Activated naive CD8-positive, alpha-beta T cell treated with anti-CD3 and anti-CD28 coated beads for 36 hours (primary cell): ENCODE measurements at places on chromosomes 1 and 21.
A peak's percentile ranks its signal among the peaks of the same experiment; 100 is the strongest.

GRCh38 chr1:59179673-59180072 lies 117.2 kb upstream of the FGGY start:
- no peak for DNase-seq

- DNase-seq, result no peak
These were observed 19.6 kb upstream of the CLCA4 start for GRCh38 chr1:86527306-86527705.

GRCh38 chr1:243449373-243449772 lies 193.5 kb downstream of the SDCCAG8 start:
- no peak for DNase-seq

- no peak for DNase-seq
These were observed 27.9 kb upstream of the NPL start for GRCh38 chr1:182761396-182762395.

DNA sequence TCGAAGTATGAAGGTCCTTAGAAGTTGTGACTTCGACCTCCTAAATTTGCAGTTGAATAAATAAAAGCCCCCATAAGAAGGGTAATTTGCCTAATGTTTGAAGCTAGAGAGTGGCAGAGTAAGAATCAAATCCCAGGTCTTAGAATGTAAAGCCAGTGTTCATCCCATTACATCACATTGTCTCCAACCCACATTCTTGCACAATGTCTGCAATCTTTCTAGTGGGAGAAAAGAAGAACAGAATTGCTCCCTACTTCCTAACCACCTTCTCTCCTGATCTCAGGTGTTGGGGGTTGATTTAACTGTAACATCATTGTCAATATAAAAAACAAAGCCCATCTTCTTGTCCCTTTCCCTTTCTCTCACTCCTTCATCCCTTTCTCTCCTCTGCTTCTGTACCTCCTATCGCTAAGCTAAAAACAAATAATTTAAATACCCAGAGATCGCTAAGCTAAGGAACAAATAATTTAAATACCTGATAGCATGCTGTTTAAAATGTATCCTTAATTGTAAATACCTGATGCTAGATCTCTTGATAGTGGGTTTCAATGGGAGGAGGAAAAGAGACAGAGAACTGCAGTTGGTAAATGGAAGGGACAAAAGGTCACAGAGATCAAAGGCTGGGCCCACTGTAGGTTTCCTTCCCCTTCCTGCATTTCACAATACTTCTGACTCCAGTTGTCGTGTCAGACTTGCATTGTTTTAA lies 32.1 kb upstream of the CCDC190 start:
- DNase-seq, result no peak

GRCh38 chr1:12163210-12163609 lies 3.6 kb upstream of the TNFRSF1B start:
- no peak for DNase-seq

DNA sequence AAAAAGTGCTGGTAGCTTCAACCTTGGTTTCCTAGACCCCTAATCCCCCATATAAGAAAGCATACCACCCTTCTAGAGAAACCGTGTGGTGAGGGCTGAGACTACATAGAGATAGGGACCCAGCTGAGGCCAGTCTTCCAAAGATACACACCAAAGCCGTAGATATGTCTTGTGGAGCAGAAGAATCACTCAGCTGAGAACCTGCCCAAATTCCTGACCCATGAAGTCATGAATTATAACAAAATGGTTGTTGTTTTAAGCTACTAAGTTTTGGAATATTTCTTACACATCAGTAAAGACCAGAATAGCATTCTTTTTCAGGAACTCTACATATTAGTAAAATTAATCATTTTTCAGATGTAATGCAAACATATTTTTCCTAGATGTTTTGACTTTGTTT lies 3.3 kb upstream of the SNRPE start:
- no peak for DNase-seq

- DNase-seq, result peak; percentile 23
These were observed 2.3 kb downstream of the SPEN start for GRCh38 chr1:15849775-15850324.

- DNase-seq, result peak; percentile 60
These were observed 76.3 kb downstream of the MORN1 start for GRCh38 chr1:2314803-2315673.

DNA sequence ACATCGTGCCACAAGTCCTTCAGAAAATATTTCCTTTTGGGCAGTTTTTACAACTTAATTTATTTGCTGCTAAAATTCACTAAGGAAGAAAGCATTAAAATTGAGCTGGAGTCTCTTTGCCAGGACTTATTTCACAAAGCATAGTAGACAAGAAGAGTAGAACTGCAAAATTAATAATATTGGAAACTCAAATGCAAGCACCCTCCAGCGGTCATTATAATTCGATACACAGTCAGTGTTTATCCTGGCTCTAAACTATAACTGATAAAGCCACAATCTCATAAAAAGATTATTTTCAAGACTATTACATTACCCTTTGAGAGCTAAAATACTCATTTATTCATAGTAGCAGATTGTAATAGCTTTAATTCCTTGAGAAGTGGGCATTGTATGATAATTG lies 655.4 kb downstream of the RWDD3 start:
- no peak for DNase-seq

- no peak for DNase-seq
These were observed 53.9 kb downstream of the MEGF6 start for GRCh38 chr1:3557366-3557765.

DNA sequence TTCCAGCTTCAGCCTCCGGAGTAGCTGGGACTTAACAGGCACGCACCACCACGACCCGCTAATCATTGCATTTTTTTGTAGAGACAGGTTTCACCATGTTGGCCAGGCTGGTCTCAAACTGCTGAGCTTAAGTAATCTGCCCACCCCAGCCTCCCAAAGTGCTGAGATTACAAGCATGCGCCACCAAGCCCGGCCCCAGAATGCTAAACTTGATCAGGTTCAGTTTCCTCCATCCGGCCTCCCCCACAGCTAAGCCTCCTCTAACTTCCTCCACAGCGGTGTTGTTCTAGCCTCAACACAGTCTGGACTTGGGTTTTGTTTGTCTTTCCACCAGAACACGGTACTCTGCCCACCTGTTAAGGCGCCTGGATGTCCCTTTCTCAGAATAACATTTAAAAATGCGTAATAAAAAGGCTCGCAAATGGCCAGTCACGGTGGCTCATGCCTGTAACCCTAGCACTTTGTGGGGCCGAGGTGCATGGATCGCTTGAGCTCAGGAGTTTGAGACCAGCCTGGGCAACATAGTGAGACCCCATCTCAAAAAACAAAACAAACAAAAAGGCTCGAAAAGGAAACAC lies 2.4 kb downstream of the PARP1 start:
- DNase-seq, result no peak

DNA sequence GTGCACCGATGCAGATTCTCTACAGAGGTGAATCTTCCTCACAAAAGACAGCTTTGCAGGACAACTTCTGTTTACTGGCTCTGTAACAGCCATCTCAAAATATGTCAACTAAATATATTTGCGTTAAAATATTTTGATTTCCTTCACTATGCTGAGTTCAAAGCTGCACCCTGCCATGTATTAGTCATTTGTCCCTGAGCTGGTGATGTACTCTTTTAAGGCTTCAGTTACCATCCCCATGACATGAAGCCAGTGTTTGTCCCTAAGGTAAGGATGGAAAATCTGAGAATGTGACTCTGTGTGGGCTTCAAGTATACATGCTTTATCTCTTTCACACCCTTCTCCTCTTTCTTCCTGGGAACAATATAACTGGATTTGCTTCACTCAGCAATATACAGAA lies 70.2 kb upstream of the BTG3 start:
- DNase-seq, result no peak

DNA sequence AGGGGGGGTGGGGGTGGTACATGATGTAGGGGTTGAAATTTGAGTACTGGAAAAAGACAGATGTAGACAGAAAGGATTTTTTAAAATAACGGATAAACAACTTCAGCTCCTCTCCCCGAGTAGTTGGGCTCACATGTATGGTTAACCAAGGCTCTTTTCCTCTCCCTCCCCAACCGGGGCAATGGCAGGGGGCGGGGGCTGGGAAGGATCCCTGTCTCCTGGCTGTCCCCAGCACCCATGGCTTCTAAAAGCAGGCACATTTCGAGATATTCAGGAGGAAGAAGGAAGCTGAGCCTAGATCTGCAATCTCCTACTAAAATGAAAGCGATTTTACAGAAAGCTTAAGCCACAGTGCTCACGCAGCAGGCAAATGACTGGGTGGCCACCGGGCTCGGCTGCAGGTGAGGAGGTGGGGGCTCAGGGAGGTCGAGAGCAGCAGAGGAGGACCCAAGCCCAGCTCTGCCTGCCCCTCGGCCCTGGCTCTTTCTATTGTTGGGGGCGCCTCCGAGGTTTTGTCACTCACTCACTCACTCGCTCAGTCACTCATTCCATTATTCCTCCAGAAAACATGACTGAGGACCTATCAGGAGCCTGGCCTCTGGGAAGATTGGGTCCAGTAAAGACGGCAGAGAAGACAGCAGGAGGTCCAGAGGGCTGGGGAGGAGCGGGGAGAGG lies 573.3 kb downstream of the PTPRU start:
- DNase-seq, result no peak

- DNase-seq, result no peak
These were observed 5.2 kb downstream of the RPL5 start for GRCh38 chr1:92837062-92837461.

GRCh38 chr1:234702342-234703000 lies 92.5 kb upstream of the IRF2BP2 start:
- DNase-seq, result no peak

GRCh38 chr1:207919523-207920170 lies 8.7 kb upstream of the CD34 start:
- DNase-seq, result no peak

DNA sequence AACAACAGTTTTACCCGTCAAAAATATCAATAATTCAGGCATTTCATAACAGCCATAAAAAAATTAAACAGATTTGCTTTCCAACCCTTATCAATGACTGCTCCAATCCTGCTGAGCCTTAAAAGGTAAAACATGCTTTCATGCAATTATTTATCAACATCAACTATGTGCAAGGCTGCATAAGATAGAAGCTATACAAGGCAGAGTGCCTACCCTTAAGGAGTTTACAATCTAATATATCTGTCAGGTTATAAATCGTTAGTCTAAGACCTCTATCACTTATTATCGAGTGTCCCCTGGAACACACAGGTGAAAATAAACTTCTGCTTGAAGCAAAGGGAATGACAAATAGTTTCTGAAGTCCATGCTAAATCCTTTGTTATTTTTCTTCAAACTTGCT lies 1.8 kb downstream of the ERRFI1 start:
- DNase-seq, result no peak

GRCh38 chr1:117817629-117818028 lies 111.8 kb downstream of the GDAP2 start:
- DNase-seq, result no peak

- DNase-seq, result no peak
These were observed 29.8 kb downstream of the DBT start for GRCh38 chr1:100219883-100220282.

DNA sequence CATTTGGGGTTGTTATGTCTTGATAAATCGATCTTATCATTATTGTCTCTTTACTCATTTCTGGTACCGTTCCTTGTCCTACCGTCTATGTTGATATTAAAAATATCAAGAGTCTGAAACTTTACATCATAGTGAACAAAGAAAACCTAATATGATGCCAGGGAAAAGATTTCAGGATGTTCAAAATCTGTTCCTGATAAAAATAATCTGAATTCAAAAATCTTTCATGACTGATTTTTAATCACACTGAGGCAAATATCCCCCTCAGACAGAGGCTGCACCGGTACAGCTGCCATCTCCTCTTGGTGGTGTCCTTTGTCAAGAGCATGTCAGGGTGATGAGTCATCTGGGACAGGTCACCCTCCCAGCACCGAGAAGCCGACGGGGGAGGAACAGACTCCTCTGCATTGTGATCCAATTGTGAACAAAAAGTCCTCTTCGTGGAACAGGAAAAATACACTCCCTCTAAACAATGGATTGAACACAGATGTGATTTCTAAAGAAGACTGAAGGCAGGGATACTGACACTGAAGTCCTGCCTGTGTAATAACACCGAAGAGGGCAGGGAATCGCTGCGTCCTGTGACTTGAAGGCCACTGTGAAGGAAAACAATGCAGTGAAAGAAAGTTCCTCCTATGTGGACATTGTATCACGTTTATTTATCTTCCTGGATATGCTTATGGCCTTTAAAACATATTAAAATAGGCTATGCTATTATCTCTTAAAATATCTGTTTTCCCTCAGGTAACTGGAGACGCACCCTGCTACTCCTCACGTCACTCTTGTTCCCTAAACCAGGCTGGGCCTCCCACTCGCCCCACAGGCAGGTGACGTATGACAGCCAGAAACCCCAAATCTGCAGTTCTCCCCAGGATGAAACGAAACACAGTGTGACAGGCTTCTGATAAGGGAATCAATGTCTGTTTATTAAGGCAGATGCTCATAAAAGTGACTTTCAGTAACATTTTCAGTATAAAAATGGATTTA lies 4.3 kb upstream of the SPATC1L start:
- no peak for DNase-seq

DNA sequence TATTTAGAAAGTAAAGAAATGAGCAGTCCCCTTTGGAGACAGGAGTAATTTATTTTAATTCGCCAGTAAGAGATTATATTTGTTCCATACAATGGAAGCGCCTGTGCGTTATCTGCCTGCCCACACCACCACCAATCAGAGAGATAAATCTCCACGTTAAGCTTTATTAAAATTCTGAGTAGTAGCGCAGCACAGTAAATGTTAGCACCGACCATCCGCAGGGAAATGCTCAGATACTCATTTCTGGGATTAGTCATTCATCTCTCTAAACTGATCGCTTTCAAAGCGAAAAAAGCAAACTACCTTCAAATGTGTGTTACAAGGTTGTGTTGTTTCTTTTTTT lies 1.2 kb downstream of the ETS2 start:
- DNase-seq, result no peak

- no peak for DNase-seq
These were observed 2.1 kb upstream of the SLC2A1 start for GRCh38 chr1:42960566-42961311.

- no peak for DNase-seq
These were observed 45.7 kb upstream of the DEPDC1 start for GRCh38 chr1:68542586-68542985.

GRCh38 chr21:45514311-45515021 lies 27.8 kb downstream of the SLC19A1 start:
- DNase-seq, result no peak
